ENCODE measurements at places on chromosomes 3 and 15.

- peak; percentile 85 for DNase-seq
Observed at GRCh38 chr3:17894434-17895060, 152.1 kb upstream of the TBC1D5 start.

DNA sequence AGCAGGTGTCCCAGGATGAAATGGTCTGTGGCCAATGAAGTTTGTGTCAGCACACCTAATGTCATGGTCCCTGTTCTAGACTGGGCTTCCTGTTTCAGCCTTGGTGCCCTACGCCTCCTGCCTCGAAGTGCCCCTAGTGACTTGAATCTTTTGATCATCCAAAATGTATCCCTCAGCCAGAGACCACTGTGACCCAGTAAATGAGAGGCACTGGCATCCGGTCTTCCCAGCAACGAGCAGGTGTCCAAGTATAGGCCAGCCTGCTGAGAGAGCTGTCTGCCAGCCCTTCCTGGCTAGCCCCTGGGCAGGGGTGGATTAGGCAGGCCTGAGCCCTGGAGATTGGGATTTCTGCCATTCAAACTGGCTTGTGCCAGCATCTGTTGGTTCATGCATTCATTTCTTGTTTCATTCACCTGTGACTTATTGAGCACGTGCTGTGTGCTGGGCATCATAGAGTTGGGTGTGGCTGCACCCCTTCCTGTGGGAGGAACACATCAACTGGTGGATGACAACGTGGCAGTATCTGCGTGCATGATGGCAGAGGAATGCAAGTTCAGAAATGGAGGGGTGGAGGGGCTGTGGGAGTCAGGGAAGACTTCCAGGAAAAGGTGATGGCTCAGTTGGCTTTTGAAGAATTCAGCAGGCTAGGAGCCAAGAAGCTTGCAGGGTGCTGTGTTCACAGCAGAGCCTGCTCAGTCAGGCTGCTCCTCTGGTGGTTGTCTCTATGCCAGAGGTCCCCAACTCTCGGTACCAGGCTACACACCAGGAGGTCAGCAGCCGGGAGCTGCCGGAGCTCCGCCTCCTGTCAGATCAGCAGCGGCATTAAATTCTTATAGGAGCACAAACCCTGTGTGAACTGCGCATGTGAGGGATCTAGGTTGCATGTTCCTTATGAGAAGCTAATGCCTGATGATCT is 21.6 kb downstream of the ESYT3 start:
- DNase-seq = no peak

GRCh38 chr3:14204515-14205284 is 26.1 kb downstream of the LSM3 start:
- DNase-seq = no peak

- DNase-seq = peak; percentile 61
Observed at GRCh38 chr15:88166082-88166993, 90.2 kb downstream of the NTRK3 start.

GRCh38 chr3:8503461-8503860 is 1.8 kb downstream of the LMCD1 start:
- no peak for DNase-seq
